ENCODE measurements at places on chromosomes 2 and 18.

DNA sequence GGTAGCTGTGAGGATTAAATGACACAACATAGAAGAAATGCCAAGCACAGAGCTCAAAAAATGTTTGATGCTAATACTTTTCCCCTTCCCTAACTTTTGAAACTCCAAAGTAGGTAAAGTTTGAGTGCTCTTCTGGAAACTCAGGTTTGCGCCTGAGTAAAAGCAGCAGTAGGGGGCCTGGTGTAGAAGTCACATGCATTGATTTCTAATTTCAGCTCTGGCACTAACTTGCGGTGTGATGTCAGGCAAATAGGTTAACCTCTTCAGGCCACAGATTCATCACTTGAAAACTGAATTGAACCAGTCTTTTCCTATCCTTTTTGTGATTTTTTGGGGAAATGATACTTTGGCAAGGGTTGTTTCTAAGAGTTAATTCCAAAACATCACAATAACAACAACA, 27.2 kb downstream of the LHCGR start:
- no peak for DNase-seq

GRCh38 chr18:49764032-49764431, 49.3 kb downstream of the ACAA2 start:
- no peak for DNase-seq

GRCh38 chr2:5673145-5674025, 18.8 kb upstream of the SOX11 start:
- DNase-seq, result no peak

GRCh38 chr2:231687961-231688360, 20.4 kb upstream of the PTMA start:
- DNase-seq, result no peak

- no peak for DNase-seq
Measured at GRCh38 chr2:15765686-15766302, 174.1 kb downstream of the DDX1 start.

Measured in stimulated activated CD8-positive, alpha-beta memory T cell treated with anti-CD3 and anti-CD28 coated beads, Interleukin-4, amount 100 ng/mL, for 4 hours (primary cell).